HT1080 (cell line): ENCODE measurements at places on chromosomes 1 and 21. TPM values are rescaled to one million over a fixed set of nuclear protein-coding genes. Genes with fewer than 3 reads are reported as not detected.
A peak's percentile ranks its signal among the peaks of the same experiment; 100 is the strongest.

Gene VWA5B1
- not detected in 2 replicates for total RNA-seq

Gene ZNF695
- 5.7 and 10.9 TPM in 2 replicates for total RNA-seq

Gene C1orf141
- total RNA-seq, result not detected in 2 replicates

Gene BSND
- not detected in 2 replicates for total RNA-seq

Gene APOBEC4
- total RNA-seq, result not detected in 2 replicates

Gene CDA
- total RNA-seq, result 5.8 and 15.0 TPM in 2 replicates

Gene LRRC39
- not detected in 2 replicates for total RNA-seq

Gene FCER1A
- not detected in 2 replicates for total RNA-seq

Gene RNF187
- 55.6 and 56.5 TPM in 2 replicates for total RNA-seq

Gene CFHR5
- not detected in 2 replicates for total RNA-seq

Gene MMP23B
- not detected in 2 replicates for total RNA-seq

Gene NBPF10
- total RNA-seq, result 0.96 and 1.2 TPM in 2 replicates

DNA sequence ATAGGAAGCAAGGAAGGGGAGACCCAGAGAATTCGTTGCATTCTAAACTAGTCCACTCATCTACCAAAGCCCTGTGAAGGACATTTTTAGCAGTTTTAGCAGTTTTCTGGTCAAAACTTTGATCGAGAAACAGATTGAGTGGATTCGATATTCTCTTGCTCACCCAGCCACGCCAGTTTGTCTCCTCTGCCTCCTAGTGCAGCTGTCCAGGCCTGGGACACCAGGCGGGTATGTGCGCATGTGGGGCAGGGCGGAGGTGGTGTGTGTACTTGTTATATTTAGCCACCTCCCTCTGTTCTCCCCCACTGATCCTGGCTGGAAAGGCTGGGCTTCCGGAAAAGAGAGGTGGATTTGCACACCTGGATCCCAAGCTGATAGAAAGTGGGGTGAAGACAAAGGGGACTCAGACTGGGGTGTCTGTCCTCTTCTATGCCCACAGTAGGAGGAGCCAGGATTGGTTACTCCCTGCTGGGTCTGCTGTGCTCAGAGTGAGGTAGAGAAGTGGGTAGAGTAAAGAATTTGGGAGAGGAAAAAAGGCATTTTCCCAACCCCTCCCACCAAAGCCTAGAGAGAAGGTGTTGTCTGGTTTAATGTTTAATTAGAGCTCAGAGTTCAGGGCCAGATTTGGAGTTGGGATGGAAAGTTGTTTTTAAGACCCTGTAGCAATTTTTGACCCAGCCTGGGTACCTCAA lies 3.8 kb downstream of the LMNA start:
- no peak for DNase-seq

- no peak for DNase-seq
Measured at GRCh38 chr1:98992844-98993243, 11.8 kb downstream of the PLPPR5 start.

DNA sequence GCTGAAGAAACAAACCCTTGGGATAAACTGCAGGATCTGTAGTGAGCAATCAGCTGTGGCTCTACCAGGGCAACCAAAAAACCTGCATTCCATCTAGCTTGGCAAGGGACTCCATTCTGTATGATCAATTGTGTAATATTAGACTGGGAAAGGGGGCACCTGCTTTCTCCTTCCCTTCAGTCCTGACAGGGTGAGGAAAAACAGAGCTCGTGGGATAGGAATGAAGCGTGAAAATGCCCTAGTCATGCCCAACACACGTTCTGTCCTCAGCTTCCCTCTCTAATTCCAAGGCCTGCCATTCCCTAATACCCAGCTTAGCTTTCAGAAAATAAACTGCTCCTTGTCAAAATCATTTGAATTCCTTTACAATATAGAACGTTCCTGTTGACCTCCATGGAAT lies 442.3 kb downstream of the PLPP3 start:
- DNase-seq, result no peak

DNA sequence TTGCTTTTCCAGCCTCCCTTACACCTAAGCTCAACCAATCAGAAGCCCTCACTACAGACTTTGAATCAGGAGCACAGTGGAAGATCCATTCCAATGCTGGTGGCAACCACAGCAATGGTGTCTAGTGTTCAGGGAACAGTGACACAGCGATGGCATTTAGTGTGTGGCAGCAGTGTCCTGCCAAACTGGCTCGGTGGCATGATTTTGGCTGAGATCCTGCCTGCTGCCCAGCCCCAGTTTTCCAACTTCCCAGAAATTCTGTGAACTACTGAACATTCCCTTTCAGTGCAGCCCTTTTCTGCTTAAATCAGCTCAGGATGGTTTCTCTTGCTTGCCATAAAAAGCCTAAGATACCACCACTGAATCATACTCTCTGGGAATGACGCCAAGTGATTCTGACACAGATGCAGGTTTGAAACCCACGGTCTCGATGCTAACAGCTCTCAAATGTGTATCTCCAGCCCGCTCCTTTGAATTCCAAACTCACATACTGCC lies 8.8 kb downstream of the ASAP3 start:
- DNase-seq, result peak; percentile 77

GRCh38 chr1:152188673-152189591 lies 29.9 kb upstream of the RPTN start:
- peak; percentile 62 for DNase-seq

GRCh38 chr1:86788300-86789206 lies 84.2 kb downstream of the SH3GLB1 start:
- DNase-seq, result peak; percentile 78

DNA sequence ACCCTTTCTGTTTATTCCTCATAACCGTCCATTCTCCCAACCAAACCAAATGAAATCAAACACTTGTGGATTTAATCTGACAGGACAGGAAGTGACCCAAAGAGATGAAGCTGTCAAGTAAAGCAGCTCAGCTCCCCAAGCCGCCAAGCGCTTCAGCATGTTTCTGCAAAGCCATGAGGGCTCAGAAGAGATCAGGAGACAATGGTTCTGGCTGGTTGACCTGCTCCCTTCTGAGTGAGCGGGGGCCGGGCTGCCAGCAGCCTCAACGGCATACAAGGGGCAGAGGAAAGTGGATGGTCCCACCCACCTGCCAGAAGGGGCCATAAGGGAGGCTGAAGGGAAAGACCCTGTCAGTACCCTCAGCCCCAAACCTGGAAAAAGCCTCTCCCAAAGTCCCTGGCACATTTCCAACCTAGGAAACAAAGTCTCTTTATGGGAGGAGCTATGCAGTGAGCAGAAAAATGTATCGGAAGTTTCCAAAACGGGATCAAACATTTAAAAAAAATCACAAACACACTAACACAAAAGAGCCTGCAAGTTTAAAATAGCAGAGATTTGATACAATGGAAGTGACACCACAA lies 45.4 kb downstream of the SLC45A1 start:
- DNase-seq, result no peak

DNA sequence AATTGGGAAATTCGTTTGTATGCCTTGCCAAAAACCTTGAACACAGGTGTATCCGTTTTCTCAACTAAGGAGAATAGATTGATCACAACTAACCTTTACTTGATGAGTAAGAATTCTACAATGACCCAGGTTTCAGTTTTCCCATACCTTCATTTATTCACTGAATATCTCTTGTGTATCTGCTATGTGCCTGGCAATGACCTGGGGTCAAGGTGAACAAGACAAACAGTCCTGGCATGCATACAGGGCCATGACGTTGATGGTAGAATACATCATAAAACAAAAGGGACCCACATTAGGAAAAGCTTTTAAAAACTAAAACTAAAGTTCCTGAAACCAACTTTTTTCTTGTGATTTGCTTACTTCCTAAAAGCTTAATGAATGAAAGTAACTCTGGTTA lies 32.1 kb upstream of the EXOSC10 start:
- DNase-seq, result no peak

- no peak for DNase-seq
Measured at GRCh38 chr1:27689423-27690173, 17.6 kb upstream of the IFI6 start.

DNA sequence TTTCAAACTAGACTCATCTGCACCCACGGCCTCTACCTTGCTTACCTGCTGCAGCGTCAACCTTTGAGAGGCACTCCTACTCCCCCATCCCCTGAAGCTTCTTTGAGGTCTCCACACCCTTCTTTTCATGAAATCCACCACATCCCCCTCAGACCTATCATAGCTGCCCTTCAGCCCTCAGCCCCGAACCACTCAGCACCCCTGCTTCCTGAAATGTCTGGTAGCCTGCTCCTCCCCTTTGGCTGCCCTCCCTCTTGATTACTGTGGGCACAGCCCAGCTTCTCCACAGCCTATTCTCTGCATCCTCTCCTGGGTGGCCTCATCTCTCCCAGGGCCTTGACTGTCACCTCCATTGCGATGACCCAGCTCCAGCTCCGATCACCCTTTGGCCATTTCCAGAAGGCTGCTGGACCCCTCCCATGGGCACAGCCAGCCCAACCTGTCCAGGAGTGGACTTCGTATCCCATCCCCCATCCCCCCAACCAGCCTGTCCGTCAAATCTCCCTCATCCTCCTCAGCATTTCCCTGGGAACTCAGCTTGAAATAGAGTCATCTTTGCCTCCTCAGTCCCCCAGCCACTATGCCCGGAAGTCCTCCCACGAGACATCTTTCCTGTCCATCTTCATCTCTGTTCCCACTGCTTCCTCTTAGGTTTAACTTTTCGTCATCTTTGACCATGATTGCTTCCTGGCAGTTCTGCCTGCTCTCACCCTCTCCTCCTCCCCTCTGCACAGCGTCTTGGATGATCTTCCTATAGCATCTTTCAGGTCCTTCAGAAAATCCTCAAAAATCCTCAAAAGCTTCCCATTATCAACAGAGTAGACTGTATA lies 6.1 kb upstream of the ADORA1 start:
- DNase-seq, result no peak

DNA sequence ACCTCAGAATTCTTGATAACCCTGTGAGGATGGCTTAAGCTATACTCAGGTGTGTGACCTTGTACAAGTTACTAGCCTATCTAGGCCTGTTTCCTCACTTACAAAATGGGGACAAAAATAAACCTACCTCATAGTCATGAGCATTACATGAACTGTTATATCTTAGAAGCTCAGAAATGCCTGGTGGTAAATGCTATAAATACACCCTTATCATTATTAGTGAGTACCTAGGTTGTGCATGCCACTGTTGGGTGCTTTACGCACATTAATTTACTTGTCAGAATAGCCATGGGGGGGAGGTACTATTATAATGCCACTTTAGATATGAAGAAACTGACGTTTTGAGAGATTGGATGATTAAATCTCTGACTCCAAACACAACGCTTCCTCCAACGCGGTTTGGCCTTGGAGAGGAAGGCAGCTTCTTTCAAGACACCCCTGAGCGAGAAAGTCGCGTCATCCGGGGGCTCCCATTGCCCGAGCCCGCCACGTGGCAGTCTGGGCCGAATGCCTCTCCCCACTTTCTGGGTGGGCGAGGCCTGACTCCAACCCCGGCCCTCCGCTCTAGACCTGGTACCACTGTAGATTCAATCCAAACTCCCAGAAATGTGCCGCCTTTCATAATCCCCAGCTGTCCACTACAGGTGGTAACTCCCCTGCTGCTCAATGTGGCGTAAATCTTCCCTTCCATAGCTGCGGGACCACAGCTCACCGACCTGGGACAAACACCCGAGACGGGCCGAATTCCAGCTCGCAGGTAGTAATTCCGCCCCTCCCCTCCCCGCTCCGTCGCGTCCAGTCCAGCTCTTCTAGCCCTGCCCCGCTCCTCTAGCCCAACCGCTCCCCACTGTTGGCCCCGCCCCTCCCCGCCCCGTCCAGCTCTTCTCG lies 771 bp upstream of the RAD54L start:
- no peak for DNase-seq

DNA sequence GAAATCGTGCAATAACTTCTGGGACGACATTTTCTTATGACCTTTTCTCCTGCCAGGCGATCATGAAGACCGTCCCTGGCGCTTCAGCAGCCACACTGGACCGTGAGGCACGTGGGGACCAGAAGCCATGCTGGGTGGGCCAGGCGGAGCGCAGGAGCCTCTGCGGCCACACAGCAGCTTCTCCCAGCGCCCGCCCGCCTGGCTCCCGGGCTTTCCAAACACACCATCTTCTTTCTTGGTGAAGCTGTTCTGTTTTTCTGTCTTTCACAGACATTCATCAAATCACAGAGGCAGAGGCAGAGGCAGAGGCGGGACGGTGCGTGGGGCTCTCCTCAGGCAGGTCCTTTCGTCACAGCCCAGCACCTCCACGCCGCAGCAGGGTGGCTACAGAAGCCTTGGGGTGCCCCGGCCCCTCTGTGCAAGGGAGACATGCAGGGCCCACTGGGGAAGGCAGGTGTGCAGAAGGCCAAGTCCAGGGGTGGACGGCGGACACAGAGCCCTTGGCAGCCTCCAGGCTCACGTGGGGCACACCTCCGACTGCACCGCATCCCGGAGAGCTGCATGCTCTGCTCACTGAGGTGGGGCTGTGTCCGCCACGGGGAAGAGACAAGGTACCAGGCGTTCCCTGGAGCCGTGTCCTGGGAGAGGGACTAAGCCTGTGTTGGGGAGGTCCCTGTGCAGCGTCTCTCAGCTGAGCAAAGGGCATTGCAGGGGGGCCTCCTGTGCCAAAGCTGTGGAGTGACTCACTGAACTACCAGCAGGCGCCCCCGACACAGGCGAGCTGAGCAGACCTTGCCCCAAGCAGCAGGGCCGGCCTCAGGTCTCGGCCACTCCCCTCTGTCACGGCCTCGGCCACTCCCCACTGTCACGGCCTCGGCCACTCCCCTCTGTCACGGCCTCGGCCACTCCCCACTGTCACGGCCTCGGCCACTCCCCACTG lies 2.6 kb upstream of the TMEM240 start:
- no peak for DNase-seq

GRCh38 chr1:64895500-64895899 lies 70.8 kb downstream of the JAK1 start:
- no peak for DNase-seq

DNA sequence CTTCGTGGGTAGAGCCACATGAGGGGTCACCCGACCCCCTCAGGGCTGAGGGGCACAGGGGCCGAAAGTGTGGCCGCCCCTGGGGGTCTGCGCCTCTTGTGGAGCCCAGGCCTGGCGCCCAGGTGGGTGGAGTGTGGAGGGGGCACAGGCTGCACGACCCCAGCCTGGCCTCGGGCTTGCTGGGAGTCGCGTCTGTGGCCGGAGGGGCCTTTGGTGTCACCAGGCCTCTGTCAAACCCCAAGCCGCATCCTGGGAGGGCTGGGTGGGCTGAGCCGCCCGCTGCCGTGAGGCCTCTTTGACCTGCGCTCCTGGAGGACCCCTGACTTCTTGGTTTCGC lies 60.7 kb downstream of the FAAP20 start:
- no peak for DNase-seq

DNA sequence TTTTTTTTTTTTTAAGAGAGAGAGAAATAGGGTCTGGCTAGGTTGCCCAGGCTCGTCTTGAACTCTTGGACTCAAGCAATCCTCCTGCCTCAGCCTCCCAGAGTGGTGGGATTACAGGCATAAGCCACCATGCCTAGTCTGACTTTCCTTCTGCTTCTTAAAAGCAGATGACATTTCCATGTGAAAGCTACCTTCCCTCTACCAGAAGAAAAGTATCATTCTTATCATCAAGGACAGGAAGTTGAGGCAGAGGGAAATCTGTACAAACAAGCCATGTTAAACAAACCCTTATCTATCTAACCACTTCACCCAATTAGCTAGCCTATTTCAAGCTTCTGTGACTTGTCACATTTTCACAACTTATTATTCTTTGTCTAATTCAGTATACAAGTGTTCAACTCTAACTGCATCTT lies 54.8 kb downstream of the SAMSN1 start:
- DNase-seq, result no peak

- peak; percentile 64 for DNase-seq
Measured at GRCh38 chr1:112465122-112465521, 43.6 kb upstream of the WNT2B start.

- peak; percentile 68 for DNase-seq
Measured at GRCh38 chr1:18091660-18092446, 15.7 kb upstream of the IGSF21 start.
